NCI-H774 (cell line): ENCODE measurements at places on chromosomes 7 and 10.

GRCh38 chr7:125241548-125241947 is 311.9 kb upstream of the POT1 start:
- no peak for DNase-seq

DNA sequence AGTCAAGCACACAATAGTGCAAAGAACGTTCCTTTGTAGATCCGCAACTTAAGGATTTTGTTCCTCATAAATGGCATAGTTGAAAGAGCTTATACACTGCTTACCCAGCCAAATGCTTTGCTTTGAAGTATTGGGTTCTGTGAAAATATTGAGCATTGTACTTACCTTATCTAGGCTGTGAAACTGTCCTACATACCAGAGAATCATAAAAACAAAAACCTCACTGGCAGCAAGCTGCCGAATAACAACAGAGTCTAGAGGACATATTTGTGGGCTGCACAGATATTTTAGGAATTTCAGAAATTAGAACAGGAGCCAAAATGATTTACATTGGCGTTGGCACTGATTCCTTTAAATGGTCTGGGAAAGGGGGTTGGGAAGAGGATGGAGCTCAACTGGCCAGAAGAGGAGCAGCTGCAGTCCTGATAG is 174.8 kb downstream of the RTKN2 start:
- no peak for DNase-seq

DNA sequence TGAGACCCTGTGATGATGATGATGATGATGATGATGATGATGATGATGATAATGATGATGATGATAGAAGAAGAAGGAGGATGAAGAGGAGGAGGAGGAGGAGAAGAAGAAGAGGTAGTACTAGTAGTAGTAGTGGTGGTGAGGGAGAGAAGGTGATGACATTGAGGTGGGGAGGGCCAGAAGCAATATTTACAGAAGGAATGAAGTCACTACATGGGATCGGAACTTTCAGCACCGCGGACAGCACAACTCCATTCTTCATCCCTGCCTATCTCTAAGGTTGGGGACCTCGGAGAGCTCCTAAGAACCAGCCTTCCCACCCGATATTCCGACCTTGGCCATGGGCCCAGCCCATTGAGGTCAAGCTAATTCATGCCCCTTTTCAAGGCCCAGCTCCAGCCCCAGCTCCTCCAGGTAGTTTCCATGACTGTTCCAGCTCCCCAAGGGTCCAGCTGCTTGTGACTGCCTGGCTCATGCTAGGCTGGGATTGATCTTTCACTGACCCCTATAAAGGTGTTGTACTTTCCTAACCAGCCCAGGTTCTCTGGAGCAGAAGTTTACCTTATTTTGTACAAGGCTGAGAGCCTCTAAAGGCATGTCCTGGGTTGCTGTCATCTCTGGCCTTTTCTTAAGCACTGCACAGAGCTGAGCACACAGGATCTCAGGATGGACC is 10.3 kb downstream of the CRHR2 start:
- no peak for DNase-seq

- DNase-seq, result no peak
Observed at GRCh38 chr10:30542001-30542894, 87.3 kb downstream of the LYZL2 start.

GRCh38 chr10:71243756-71244395 is 31.5 kb downstream of the UNC5B start:
- no peak for DNase-seq

DNA sequence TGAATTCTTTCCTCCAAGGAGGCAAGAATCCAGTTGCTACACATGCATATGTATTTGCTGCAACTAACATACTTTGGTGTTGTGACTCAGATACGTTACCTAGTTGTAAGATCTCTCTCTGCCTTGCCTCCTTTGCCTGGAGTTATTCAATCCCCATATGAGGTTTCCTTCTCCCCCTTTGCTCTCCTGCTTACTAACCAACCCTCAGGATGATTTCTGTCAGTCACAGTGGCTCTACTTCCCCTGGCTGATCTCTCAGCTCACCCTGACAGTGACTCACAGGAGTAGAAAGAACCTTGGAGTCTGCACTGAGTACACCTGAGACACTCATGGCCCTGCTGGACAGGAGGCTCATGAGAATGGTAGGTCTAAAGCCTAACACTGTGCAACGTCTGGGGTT is 92.0 kb downstream of the TMEM106B start:
- DNase-seq, result no peak

- no peak for DNase-seq
Observed at GRCh38 chr7:73606801-73607691, 17.3 kb downstream of the MLXIPL start.

DNA sequence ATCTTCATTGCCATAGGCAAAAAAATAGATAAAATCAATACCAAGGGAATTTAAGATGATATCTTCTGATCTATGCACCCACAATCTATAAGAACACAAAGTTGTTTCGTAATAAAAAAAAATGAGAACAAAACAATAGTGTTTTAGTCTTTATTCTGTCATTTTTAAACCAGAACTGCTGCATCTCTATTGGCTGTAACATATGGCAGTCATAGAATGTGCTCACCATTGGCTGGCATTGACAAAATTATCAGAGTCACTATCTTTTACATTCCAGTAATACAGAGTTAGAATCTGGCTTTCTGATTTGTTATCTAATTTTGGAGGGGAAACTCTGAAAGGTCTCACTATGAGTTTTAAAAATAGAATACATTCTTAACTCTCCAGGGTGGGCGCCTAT is 138.6 kb upstream of the CCDC6 start:
- no peak for DNase-seq

- DNase-seq, result no peak
Observed at GRCh38 chr10:69801094-69801433, 642 bp upstream of the COL13A1 start.

GRCh38 chr7:71325151-71325550 is 193.2 kb downstream of the GALNT17 start:
- no peak for DNase-seq

- DNase-seq, result no peak
Observed at GRCh38 chr7:40903872-40904271, 769.1 kb downstream of the SUGCT start.

GRCh38 chr10:74081192-74081803 is 69.3 kb downstream of the AP3M1 start:
- DNase-seq, result peak; percentile 8

DNA sequence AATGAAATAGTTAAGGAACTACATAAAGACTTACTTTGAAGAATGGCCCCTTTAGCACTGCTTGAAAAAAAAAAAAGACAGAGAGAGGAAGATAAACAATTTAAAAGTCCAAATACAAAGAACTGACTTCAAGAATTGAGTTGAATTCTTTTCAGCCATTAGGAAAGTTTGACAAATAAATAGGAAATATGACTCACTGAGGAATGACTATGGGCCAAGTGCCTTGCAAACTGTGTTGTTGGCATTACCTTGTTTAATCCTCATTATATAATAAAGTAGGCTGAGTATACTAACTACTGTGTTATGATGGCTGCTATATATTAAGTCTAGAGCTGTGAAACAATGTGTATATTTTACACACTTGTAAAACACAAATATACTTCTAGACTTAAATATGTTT is 151.1 kb downstream of the ELMO1 start:
- no peak for DNase-seq

GRCh38 chr10:114356751-114357514 is 47.4 kb downstream of the AFAP1L2 start:
- DNase-seq, result no peak

GRCh38 chr10:101826852-101827434 is 8.7 kb upstream of the OGA start:
- no peak for DNase-seq

- DNase-seq, result no peak
Observed at GRCh38 chr7:149773446-149774236, at the start of gene ZNF467. Gene ZNF467, minus strand, starts transcription at chr7:149773588. Its CDS starts 2,556 bp downstream, at chr7:149771032.

DNA sequence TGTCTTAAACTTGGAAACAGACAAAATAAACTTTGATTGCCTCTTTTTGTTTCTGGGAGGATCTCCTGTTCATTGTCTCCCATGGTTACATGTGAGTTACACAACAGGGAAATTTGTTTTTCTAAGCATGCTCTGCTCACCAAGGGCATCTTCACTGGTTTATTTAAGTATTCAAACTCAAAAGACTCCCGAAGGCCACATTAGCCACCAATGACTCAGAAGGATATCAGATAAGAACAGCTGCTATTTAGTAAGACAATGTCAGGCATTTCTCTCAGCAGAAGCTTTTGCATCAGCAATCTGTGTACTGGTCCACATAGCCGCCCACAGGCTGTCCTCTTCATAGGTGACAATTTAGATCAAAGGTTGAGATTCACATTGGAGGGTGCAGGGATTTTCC is 19.3 kb downstream of the OR6B1 start:
- no peak for DNase-seq

GRCh38 chr10:58754469-58755339 is 242.0 kb downstream of the BICC1 start:
- DNase-seq, result no peak

DNA sequence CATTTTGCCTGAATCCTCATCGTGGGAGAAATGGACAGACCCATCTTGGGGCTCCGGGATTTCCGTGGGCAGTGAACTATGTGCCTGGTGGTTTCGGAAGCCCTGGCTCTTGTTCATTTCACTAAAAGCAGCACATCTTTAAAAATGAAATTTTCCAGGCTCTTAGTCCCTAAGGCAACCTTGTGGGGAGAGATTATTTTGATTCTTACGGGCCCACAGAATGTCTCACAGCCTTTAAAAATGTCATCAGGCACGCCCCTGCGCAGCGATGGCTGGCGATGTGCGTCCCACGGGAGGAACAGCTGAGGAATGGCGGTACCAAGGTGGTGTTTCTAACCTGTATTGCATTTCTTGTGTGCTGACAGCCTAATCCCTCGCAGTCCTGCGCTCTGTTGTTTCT is 189.7 kb downstream of the CCDC3 start:
- DNase-seq, result no peak

DNA sequence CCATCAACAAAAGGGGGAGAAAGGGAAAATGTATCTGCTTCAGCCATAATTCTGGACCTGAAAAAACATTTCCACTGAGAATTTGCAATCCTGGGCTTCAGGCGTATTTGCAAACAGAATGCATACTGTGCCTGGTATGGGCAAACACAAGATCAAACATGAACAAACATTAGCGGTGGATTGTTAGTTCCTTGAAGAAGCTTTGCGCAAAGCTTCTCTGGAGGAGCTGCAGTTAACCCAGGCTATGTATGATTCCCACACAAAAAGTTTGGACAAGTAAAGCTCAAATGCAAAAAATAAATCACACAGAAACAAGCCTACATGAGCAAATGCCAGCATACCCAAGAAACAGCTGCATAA is 20.4 kb upstream of the HILPDA start:
- no peak for DNase-seq

DNA sequence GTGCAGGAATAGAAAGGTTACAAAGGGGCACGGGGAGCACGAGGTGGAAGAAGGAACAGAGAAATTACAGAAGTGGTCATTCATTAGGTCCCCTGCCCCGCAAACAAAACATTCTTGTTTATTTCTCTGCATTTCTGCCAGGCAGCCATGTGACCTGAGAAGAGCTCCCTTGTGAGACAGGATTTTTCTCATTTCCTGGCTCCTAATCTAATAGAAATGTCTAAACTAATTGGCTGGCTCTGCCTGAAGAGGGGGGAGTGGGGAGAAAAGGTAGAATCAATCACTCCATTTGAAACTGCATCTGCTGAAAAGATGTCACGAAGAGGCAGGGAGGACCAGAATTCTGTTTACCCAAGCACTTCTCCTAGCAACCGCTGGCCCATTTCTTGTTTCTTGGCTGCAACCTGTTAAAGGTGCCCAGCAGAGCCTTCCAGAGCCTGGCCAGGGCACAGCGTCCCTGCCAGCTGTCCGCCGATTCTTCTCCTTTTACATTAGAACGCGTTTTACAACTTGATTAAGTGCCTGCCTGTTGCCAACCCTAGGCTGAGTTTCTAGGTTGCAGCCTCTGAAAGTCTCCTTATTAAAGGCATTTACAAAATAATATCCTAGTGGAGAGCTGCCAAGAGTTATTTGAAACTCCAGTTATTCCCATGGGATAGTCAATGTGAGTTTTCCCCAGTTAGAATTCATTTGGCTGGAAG is 1227.6 kb downstream of the TYW1 start:
- DNase-seq, result peak; percentile 50

- DNase-seq, result no peak
Observed at GRCh38 chr10:79149345-79149661, 80.5 kb downstream of the ZMIZ1 start.

DNA sequence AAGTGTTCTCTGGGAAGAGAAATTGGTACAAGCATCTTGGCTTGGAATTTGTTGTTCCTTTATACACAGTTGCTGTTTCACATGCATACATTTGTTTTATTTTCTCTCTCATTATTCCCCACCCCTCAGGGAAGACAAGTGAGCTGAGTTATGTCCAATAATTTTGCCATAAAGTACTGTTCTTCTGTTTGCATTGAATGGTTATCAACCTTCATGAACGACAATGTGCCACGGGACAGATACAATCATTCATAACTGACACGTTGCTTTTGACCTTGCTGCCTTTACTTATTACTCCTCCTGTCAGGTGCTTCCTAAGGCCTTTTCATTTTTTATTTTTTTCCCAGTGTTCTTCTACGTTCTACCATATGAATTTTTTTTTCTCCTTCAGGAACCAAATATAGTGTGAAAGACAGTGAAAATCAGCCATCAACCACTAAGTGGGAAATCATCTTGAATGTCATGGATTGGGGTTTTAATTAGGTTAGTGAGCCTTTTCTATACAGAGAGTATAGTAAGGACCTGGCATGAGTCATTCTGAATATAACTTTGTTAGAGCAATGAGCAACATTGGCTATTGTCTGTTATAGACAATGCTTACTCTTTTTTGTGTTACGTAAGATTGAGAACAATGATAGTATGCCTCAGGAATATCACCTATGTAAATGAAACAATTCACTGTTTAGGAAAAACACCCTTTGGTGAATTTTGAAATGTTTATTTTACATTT is 383.2 kb downstream of the MALRD1 start:
- no peak for DNase-seq

DNA sequence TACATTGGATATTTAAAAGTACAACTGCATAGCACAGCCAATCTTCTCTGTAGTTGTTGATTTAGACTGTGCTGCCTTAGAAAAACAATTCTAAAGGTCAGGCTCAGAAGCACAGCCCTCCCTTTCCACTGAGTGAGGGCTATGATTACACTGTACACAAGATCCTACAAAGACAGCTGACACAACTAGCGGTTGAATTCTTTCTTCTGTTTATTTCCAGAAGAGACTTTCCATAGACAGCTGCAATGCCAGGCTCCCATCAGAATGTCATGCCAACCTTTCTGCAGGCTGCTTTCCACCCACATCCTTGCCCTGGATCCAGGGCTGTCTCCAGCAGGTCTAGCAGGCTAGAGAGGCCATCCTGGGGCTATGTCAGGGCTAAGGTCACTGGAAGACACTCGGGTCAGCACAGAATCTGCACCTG is 39.3 kb downstream of the FAM13C start:
- DNase-seq, result peak; percentile 65

GRCh38 chr7:107150375-107151073 is 18.3 kb upstream of the HBP1 start:
- peak; percentile 42 for DNase-seq

DNA sequence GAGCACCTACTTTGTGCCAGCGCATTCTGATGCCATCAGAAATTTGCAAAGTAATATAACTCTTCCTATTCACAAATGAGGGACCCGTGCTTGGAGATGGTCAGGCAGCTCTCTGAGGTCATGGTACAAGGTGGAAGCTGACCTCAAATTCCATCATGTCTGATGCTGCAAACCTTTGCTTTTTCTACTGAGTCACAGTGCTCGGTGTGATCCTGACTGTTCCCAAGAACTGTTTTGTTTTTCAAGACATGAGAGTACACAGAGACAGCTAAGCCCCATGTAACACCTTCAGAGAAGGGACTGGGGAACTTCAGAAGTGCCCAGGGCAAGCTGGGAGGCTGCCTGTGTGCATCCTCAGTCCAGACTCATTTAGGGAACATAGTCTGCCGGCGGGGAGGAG is 111.3 kb downstream of the FRMD4A start:
- DNase-seq, result no peak
